ENCODE measurements at places on chromosomes 2 and 18.

- DNase-seq: peak; percentile 35
These were observed 52.2 kb downstream of the NRP2 start for GRCh38 chr2:205734436-205735037.

DNA sequence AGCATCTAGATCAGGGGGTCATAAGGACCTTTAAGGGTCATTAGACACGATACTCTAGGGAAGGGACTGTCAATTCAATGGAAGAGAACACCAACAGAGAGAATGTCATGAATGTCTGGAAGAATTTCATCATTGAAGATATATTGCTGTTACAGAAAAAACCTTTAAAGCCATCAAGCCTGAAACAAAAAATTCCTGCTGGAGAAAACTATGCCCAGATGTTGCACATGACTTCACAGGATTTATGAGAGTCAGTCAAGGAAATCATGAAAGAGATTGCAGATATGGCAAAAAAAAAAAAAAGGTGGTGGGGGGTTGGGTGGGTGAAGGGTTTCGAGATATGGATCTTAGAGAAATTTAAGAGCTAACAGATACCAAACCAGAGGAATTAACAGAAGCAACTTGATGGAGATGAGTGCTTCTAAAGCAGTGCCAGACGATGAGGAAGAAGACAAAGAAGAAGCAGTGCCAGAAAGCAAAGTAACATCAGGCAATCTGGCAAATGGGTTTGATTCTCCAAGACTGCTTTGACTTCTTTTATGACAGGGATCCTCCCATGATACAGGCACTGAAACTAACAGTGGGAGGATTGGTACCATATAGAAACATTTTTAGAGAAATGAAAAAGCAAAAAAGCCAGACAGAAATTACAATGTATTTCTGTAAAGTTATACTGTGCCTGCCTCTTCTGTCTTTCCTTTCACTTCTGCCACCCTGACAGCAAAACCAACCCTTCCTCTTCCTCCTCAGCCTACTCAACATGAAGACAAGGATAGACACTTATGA is 28.5 kb downstream of the MAP4K3 start:
- no peak for DNase-seq

GRCh38 chr2:151374436-151374835 is 17.0 kb downstream of the TNFAIP6 start:
- no peak for DNase-seq

DNA sequence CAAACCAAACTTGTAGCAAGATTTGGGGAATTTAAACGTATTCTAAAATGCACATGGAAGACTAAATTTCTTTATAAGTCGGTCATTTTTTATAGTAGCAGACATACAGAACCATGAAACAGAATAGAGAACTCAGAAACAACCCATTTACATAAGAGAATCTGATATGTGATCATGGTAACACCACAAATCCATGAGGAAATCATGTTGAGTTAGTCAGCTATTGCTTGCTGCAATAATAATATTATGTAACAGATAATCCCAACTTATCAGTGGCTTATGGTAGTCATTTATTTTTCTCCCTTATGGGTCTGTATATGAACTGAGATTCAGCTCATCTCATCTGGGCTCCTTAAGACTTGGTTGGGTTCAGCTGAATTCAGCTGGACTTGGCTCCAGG is 103.4 kb upstream of the SERTAD2 start:
- DNase-seq: no peak

DNA sequence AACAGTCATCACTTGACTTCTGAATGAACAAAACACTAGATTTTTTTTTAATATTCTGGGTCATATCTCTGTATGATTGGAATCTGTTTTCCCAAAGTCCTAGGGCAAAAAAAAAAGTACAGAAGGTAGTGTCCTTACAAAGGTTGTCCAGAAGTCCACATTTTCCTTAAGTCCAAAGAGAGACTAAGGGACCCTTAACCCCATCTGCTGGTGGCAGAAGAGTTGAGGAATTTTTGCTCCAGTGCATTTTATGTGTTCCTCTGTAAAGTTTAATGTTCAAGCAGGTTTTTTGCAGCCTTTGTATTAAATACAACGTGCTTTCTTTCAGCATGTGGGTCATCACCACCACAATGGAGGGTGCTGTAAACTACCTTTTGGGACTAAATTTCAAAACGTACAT is 215.9 kb downstream of the SP3 start:
- peak; percentile 18 for DNase-seq

DNA sequence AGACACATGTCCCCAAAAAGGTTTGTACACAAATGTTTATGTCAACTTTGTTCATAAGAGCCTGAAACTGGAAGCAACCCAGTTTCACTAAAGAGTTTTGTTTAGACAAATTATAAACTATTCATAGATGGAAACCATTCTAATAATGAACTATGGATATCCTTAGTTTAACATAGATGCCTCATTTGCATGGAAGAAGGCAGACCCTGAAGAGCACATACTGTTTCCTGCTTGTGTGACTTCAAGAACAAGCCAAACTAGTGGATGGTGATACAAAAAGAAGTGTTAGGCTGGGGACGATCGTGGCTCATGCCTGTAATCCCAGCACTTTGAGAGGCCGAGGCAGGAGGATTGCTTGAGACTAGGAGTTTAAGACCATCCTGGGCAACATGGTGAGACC is 48.1 kb downstream of the ACOXL start:
- DNase-seq: no peak

DNA sequence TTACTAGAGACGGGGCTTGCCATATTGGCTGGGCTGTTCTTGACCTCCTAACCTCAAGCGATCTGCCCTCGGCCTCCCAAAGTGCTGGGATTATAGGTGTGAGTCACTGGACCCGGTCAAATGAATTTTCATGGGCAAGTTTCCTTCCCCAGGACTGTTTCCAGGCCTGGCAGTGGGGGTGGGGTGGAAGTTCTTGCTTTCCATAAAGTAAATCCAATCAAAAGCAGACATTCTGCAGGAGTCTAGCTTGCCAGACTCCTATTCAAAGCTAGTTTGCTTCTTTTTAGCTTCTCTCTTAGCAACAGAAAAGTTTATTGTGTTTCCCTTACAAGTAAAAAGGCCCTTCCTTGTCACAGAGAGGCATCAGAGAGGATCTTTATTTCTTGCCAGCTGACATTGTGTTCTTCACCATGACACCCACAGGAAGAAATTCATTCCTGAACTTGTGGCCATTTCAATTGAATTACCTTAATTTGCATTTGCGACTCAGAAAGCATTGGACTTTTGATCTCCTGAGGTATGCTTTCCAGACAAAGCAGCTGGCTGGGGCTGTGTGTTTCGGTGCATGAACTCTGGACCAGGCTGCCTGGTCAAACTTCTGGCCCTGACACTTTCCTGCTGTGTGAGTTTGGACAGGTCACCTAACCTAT is 37.9 kb downstream of the LYPD1 start:
- DNase-seq: peak; percentile 29

GRCh38 chr2:198371921-198372543 is 567.6 kb downstream of the PLCL1 start:
- DNase-seq: no peak
